AG09319 (cell line): ENCODE measurements at places on chromosomes 1 and 21.
A peak's percentile ranks its signal among the peaks of the same experiment; 100 is the strongest.

DNA sequence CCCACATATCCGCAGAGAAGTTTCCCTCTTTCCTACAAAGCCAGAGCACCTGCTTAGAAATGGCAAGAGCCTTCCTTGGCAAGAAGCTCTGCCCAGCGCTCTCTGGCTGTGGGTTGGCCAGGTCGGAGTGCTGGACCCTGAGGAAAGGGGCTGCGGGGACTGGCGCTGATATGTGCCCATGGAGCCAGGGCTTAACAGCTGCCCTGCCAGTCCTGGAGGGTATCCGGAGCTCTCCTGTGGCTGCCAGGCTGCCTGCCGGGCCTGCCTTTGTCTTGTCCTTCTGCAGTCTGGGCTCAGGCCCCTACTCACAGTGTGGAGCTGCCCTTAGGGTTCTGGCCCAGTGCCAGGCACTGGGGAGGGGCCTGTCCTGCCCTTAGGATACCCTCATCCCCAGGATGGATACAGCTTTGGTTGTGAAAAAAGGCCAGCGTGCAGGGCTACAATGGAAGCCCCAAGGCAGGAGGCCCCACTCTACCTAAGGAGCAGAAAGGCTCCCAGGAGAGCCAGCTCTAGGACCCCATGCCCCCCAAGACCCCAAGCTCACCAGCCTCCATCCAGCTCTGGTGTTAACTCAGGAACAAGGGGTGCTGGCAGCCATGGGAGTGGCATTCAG is 43.4 kb downstream of the KIAA1614 start:
- DNase-seq = no peak

GRCh38 chr21:34046917-34047316 is 26.5 kb upstream of the MRPS6 start:
- DNase-seq = no peak

GRCh38 chr1:23446661-23447310 is 22.2 kb upstream of the TCEA3 start:
- no peak for DNase-seq

DNA sequence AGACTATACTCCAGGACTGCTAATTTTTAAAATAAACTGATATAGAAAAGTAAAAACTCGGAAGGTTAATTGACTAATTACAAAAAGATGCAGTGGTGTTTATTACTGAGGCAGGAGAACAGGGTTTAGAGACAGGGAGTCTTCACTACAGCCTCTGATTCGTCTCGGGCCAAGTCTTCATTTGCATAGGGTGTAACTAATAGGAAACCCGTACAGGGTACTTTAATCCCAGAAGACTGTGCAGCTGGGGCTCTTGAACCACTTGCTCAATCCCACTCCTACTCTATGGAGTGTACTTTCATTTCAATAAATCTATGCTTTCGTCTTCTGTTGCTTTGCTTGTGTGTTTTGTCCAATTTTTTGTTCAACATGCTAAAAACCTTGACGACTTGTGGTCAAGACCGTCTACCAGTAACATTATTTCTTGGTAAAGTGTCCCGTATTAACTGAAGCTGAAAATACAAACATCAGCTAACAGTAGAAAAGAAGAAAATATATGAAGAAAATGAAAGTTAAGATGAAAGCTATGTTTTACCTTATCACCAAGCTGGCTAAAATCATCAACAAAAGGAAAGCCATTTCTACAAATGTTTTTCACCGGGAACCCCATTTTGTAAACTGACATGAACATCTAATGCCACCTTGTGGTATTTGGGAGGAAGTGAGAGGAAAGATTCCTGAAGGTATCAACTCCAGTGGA is 8.0 kb downstream of the SDHB start:
- no peak for DNase-seq

GRCh38 chr1:21251773-21252471 is 38.3 kb downstream of the ECE1 start:
- peak; percentile 79 for DNase-seq

DNA sequence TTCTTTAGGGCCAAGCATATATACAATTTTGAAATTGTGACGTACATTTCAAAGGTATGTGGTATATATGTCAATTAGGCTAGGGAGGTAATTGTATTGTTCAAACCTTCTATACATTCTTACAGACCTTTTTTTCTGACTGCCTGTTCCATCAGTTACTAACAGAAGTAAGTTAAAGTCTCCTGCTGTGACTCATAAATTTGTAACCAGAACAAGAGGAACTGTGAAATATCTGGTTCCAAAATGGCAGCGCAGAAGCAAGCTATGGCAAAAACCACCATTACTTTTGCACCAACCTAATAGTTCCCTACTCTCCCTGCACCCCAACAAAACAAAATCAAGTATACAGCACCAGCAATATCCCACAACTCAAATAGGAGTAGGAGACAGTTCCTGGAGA is 93.6 kb downstream of the ENAH start:
- DNase-seq = no peak

DNA sequence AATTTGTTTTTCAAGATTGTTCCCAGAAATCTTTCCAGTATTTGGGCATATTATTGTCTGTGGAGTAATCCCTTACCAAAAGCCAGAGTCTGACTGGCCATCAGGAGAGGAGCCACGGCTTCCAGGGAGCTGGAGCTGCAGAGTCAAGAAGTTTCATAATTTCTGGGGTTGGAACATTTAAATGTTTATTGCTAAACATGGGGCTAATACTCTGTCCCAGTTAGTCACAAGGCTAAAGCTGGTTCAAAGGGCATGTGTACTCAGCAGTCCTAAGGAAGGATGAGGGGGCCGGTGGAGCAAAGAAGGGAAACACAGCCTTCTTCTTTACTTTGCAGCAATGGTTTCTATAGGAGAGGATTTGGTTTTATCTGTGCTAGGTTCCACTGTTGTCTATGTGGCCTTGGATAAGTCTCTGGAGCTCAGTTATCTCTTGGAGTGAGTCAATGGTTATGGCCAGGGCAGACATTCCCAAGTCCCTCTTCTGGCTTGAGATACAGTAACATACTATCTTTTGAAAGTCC is 9.5 kb downstream of the DENND2D start:
- DNase-seq = peak; percentile 41

DNA sequence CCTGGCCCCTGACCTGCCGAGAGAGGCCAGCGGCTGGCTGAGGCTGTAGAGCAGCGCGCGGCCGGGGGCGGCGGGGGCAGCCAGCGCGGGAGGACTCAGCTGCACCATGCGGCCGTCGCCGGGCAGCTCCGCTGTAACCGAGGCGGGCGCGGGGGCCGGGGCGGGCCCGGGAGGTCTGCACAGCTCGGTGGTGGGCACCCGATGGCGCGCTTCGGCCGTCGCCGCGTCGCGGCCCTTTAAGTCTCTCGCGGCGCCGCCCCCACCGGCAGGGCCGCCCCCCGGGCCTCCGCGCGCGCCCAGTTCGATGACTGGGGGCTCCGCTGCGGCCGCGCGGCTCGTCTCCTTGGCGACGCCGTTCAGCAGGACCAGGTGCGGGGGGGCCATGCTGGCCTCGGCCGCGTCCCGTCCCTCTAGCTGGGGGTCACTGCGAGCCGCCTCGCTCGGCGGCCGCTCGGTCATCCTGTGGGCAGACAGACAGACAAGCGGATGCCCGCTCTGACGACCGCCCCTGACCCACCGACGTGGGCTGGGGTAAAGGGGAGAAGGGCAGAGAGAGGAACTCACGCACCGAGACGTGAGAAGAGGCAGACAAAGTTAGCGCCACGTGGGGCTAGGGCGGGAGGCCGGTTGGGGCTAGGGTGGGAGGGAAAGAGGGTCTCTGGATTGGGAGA is 6.5 kb downstream of the TAL1 start:
- no peak for DNase-seq

DNA sequence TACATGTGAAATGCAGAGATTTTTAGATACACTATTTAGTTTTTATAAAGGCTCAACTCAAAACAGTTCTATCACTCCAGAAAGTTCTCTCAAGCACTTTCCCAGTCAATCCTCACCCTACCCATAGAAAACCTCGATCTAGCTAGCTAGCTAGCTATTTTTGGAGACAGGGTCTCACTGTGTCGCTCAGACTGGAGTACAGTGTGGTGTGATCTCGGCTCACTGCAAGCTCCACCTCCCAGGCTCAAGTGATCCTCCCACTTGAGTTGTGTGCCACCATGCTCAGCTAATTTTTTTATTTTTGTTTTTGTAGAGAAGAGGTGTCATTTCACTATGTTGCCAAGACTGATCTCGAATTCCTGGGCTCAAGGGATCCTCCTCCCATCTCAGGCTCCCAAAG is 236.9 kb downstream of the RERE start:
- no peak for DNase-seq

DNA sequence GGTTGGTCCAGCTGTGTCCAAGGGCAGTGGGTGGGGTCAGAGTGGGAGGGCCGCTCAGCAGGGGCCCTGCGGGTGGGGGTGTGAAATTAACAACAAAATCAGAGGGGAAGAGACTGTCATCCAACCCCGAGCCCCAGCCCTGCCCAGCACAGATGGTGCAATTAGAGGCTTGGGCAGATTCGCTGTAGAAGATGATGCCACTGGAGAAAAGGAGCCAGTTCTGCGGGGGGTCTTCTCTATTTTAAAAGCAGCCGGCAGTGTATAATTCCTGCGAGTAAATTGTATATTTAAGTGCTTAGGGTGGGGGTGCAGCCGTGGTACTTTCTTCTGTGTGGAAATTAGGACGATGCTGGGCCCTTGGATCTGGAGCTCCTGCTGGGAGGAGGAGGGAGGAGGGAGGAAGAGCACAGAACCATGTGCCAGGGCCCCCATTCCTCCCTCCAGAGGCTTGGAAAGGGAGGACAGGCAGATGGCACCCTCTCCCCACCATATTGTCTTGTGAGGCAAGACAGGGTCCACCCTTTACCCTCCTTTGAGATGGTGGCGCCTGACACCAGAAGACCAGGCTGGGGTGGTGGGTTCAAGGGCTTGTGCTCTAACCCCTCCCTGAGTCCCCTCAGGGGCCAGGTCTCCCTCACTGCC is 89.2 kb downstream of the ACTL8 start:
- no peak for DNase-seq

- no peak for DNase-seq
Observed at GRCh38 chr1:42620307-42620706, 37.9 kb upstream of the PPIH start.

GRCh38 chr1:207695891-207696290 is 51.0 kb downstream of the CR1L start:
- no peak for DNase-seq

DNA sequence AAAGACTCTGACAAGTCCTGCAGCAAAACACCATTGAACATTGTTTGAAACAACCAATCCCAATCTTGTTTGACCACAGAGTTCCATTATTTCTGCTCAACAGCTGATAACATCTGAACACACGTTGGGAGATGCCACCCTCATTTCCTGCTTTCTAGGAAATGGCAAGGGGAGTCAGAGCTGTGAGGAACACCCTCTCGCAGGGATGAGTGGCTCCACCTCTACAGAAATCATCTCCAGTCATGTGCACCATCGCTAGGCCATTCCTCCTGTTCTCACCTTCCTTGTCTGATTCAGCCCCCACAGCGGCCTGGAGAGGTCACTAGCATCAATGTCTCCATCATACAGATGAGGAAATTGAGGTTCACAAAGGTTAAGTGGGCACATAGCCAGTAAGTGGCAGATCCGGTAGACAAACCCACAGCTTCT is 22.4 kb upstream of the RUNX3 start:
- no peak for DNase-seq

- DNase-seq = no peak
Observed at GRCh38 chr1:234665975-234666605, 56.1 kb upstream of the IRF2BP2 start.

GRCh38 chr1:185360714-185361113 is 43.7 kb upstream of the IVNS1ABP start:
- DNase-seq = no peak

GRCh38 chr1:59556398-59556797 is 258.4 kb upstream of the HOOK1 start:
- no peak for DNase-seq

GRCh38 chr1:217881607-217882332 is 250.6 kb downstream of the SPATA17 start:
- no peak for DNase-seq

- DNase-seq = no peak
Observed at GRCh38 chr1:214363386-214363785, 82.4 kb downstream of the SMYD2 start.

DNA sequence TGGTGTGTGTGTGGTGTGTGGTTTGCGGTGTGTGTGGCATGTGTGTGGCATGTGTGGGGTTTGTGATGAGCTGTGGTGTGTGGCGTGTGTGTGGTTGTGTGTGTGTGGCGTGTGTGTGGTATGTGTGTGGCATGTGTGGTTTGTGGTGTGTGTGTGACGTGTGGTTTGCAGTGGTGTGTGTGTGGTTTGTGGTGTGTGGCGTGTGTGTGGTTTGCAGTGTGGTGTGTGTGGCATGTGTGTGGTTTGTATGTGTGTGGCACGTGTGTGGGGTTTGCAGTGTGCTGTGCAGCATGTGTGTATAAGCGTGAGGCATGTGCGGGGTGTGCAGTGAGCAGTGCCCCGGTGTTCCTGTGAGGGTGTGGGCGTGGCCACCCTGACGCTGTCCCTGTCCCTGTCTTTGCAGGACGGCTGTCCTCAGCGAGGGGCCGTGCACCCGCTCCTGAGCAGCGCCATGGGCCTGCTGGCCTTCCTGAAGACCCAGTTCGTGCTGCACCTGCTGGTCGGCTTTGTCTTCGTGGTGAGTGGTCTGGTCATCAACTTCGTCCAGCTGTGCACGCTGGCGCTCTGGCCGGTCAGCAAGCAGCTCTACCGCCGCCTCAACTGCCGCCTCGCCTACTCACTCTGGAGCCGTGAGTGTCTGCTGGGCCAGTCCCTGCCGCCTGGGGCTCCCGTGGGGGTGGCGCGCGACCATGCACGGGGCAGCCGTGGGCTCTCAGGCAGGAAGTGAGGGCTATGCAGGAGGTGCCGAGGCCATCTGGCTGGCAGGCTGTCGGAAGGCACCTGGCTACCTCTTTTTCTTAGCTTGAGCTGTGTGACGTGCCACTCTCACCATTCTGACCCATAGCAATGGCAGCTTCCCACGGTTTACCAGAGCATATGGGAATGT is 52.6 kb upstream of the TRAPPC10 start:
- no peak for DNase-seq

DNA sequence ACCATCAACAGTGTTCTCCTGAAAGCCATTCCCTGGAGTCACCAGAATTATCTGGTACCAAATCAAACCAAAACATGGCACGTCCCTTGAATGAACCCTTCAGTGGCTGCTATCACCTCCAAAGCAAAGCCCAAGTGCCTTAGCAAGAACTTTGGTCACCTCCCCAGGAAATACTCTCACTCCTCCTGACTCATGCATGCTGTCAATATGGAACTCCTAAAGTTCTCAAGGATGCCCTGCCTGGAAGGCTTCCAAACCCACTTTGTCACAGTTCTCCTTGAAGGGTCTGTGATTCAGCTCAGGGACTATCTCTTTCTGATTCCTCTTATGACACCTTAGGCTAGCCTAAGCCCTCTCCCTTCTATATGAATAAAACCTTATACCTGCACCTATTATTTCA is 146.1 kb upstream of the RUNX1 start:
- DNase-seq = no peak

GRCh38 chr1:87089823-87090222 is 175.4 kb downstream of the HS2ST1 start:
- DNase-seq = no peak
